ENCODE measurements at places on chromosomes 16 and 17.

DNA sequence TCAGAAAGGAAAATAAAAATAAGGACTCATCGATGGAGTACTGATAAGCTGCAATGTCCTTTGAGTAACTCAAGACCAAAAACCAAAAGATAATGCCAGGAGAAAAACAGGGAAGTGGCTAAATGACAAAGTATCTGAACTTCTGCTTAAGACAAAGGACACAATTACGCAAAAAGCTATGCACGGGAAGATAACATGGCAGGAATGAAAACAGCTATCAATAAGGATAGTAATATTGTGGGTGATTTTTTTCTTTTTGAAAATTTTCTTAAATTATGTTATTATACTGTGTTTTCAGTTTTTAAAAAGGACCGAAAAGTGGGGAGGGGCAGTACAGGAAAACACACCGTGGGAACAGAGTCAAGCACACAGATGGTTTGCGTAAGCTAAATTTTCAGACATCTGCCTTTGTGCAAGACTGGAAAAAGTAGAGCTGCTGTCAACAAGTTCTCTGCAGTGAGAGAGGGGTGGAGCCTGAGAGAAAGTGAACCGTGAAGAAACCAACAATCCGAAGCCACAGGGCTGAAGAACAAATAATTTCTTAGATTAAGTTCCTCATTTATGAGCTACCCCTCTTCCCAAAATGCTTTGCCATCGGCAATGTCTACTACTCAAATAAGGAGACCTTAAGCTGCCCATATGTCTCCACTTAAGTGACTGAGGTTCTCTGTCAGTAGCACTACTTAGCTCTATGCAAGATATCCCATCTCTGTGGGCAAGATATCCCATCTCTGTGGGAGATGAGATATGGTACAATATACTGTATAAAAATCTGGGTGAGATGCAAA lies 99.9 kb upstream of the CORO6 start:
- no peak for DNase-seq

GRCh38 chr17:48352630-48353029 lies 77.4 kb downstream of the SKAP1 start:
- no peak for DNase-seq

- DNase-seq, result no peak
Measured at GRCh38 chr17:58913971-58914769, 158.5 kb downstream of the PPM1E start.

DNA sequence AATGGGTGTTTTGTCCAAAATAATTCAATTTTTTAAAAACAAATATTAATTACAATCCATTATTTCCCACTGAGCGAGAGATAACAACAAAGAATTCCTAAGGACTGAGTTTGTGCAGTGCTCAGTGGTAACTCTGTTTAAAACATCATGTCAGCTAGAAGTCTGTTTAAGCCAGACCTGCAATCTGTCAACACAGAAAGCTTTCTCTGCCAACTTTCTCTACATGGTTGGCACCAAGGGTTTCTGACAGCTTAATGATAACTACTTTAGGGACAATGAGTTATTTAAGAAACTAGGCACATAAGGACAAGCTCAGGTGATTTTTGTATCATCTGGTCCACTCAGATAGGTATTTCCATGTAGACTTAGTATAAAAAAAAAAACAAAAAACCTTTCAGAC lies 81.8 kb downstream of the WDR59 start:
- DNase-seq, result no peak

- no peak for DNase-seq
Measured at GRCh38 chr16:23500212-23500861, 10.0 kb downstream of the GGA2 start.

DNA sequence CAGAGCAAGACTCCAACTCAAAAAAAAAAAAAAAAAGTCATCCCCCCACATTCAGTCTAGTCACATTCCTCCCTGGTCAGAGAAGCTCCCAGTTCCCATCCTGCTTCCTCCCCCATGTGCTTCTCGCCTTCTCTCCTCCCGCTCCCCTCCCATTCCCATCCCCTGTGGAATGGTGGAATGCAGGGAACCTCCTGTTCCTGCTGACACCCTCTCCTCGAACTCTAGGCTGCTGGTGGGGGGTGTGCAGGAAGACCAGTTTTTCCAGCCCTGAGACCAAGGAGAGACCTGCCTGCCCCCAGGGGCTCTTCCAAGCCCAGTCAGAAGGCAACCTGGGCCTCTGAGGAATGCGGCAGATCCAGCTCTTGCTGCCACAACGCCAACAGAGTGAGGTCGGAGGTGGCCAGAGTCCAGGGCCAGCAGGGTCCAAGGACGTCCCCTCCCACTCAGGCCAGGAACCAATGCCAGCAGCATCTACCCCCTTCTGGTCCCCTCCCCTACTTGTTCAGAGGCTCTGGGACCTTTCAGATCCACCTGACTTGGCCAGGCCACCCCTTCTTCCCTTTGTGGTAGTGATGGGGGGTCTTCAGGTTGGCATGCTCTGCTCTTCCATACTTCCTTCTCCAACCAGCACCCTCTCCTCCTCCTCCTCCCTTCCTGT lies 39.3 kb upstream of the TAC4 start:
- DNase-seq, result no peak

DNA sequence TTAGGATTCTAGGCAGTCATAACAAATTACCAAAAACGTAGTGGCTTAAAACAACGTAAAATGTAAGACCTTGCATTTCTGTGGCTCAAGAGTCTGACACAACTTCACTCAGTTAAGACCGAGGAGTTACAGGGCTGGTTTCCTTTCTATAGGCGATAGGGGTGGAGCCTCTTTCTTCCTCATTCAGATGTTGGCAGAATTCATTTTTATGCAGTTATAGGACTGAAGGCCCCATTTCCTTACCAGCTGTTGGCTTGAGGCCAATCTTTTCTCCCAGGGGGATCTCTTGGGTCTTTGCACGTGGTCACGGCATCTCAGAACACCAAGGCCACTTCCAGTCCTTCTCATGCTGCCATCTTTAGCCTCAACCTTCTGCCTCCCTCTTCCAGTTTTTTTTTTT lies 145.2 kb downstream of the KCNJ2 start:
- no peak for DNase-seq

DNA sequence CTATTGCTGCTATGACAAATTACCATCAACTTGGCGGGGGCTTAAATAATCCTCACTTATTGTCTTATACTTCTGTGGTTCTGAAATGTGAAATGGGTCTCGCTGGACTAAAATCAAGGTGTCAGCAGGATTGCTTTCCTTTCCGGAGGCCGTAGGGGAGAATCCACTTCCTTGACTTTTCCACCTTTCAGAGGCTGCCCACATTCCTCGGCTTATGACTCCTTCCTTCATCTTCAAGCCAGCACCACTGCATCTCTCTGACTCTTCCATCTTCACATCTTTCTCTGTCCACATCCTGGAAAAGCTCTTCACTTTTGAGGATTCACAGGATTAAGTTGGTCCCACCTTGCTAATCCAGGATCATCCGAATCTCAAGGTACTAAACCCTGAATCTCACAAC lies 217.8 kb downstream of the GRIN2A start:
- peak; percentile 21 for DNase-seq

DNA sequence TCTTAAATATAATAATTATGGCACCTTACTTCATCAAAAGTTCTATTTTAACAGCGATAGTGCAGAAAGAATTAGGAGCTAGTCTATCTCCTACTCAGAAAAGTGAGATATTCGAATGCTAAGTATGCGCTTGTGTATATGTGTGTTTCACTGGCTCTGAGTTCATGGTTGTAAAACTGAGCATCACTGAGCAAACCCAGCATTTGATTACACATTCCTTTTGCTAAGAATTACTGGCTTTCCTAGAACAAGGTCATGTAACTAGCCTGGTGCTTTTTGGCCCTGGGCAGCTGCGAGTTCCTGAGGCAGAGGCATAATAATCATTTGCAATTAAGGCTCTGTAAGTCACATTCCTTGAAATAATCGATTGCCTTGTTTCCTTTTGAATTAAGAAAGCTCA lies 157.2 kb downstream of the SNX29 start:
- no peak for DNase-seq

DNA sequence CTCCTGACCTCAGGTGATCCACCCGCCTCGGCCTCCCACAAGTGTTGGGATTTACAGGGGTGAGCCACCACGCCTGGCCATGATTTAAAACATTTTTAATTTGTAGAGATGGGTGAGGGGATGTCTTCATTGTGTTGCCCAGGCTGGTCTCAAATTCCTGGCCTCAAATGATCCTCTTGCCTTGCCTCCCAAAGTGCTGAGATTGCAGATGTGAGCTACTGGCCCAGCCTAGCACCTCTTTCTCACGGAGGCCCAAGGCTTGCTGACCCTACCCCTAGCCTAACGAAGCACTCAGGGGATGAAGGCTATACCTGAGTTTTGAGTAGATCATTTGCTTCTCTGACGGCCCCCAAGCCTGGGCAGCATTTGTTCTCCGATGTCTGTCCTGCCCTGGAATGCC lies 26.6 kb downstream of the UNK start:
- DNase-seq, result no peak

DNA sequence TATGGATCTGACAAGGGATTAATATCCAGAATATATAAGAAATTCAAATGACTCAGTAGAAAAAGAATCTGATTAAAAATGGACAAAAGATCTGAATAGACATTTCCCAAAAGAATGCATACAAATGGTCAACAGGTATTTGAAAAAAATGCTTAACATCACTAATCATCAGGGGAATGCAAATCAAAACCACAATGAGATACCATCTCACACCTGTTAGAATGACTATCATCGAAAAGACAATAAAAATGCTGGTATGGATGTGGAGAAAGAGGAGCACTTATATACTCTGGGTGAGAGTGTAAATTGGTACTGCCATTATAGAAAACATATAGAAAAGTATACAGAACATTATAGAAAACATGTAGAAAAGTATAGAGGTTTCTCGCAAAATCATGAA lies 16.4 kb upstream of the HS3ST2 start:
- no peak for DNase-seq

- no peak for DNase-seq
Measured at GRCh38 chr16:80536238-80536637, 4.6 kb upstream of the DYNLRB2 start.

- no peak for DNase-seq
Measured at GRCh38 chr17:72318131-72318530, 197.3 kb downstream of the SOX9 start.

DNA sequence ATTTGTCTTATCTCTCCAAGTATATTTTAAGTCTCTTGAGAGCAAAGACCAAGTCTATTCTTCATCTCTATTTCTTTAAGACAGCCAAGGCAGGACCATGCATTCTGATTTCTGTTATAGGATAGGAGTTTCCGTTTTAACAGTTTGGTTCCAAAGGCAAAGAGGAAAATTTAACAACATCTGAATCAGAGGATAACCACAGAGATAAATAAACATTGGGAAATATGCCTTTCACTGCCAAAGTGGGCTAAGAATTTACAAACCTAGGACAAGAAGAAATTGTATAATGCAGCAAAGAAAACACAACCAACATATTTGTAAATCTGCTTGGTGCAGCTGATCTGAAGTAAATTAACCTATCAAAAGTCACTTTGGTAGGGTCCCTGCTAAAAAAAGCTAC lies 37.7 kb downstream of the USP32 start:
- DNase-seq, result no peak

GRCh38 chr16:71915350-71915749 lies 20.0 kb downstream of the IST1 start:
- DNase-seq, result no peak

DNA sequence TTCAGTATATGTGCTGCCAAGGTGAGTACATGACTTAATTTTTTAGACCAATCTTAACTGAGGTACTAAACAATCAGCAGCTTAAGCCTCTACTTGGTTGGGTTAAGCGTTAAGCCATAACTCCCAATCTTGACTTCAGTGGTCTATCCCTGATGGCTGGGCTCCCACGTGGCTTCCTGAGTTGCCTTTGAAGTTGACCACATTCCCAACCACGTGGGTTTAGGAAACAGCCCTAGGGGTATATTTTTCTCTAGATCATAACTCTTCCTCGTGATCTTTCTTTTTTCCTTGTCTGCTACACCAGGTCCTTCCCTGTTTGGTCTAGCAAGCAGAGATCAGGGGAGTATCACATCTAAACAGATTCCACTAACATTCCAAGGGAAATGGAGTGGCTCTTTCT lies 20.1 kb upstream of the PIRT start:
- DNase-seq, result no peak

DNA sequence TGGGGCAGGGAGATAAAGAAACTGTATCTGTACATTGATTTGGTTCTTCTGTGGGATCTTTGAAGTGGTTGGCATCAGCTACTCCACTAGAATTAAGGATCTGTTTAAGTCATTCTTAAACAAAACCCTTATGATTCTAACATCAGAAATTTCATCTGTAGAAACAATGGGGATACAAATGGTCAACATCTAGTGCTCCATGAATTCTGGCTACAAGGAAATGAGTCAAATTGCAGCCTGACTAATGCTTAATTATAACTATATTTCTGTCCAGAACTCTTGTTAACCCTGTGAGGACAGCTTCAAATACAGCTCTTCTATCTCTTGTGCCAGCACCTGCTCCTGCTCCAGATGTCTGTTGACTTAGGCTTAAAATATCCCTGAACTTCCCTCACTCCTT lies 13.9 kb upstream of the GINS3 start:
- DNase-seq, result no peak

- DNase-seq, result no peak
Measured at GRCh38 chr17:18225642-18226283, 328 bp downstream of the LLGL1 start.

- no peak for DNase-seq
Measured at GRCh38 chr16:57999366-57999970, 1.0 kb downstream of the ZNF319 start.

DNA sequence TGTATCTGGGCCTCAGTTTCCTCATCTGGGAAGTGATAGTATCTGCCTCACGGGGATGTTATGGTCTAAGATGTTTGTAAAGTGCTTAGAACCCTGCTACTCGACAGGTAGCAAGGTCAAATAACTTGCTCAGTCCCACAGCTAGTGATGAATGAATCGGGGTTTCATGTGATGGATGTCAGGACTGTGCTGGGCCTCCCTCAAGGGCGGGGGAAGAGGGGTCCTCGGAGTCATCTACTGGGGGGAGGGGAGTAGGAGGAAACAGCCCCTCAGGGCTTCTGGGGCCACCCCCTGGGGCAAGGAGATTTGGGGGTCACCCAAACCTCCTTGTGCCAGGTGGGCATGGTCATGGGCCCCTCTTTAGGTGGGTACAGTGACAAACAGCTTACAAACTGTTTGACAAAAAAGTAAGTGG lies 732 bp downstream of the PNPO start:
- DNase-seq, result no peak

- no peak for DNase-seq
Measured at GRCh38 chr16:30184096-30184890, 891 bp downstream of the CORO1A start.

GRCh38 chr17:3755335-3756030 lies 31.8 kb downstream of the HASPIN start:
- no peak for DNase-seq

DNA sequence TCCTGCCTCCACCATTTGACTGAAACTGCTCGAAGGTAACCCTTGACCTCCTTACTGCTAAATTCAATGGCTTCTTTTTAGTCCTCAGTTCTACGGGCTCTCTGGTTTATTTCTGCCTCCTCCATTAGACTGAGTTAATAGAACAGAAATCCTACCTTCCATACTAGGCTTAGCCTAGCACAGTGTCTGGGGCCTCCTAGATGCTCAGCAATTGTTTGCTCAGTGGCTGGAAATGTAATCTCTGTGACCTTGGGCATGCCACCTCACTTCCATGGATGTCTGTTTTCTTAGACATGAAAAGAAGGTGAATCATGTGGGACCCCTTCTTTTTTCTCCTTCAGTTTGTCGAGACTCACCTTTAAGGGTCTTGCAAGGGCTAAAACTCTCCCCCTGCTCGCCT lies 19.7 kb downstream of the NXPH3 start:
- no peak for DNase-seq

Data from D721Med (cell line).